ENCODE measurements at places on chromosomes 1 and 21.

DNA sequence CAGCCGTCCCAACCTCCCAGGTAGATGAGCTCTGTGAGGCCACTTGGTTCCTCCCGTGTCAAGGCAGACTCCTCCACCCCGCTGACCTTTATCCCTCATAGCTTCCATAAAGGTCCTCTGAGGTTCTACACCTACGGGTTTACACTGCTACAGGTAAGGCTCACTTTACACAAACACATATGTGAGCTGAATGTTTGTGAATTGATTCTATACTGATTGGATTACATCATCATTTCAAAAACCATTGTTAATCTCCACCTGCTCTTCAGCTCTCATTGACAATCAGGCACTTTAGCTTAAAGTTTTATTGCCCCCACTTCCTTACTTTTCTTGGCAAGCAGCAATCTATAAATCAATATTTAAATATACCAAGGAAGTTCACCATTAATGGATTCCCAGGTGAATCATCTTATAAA lies 12.8 kb upstream of the RGS16 start:
- no peak for DNase-seq

DNA sequence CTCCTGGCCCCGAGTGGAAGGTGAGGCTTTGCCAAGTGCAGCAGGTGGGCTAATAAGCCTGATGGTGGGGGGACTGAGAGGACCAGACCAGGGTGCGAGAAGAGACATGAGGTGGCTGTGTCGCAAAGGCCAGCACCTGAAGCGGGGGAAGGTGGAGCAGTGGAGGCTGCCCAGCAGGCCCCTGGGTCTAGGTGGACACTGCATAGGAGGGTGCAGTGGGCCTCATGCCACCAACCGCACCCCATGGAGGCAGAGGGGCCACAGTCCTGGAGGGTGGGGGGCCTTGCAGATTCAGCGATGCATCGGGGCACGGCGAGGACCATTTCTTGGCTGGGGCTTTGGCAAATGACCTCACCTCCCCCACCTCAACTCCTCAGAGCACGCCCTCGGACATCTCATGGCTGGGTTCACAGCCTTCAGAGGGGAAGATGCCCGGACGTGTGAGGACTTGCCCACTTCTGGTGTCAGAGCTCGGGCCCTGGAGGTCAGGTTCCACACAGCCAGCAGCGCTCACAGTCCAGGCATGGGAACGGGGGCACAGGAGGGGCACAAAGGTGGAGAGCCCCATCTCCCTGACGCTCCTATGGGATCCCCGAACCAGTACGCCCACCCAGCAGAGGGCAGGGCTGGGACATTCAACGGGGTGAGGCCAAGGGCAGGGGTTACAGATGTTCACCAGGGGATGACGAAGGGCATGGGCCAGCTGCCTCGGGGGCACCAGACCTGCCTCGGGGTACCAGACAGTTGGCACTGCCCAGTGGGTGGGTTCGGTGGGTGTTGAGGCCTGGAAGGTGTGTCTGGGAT lies 35.4 kb downstream of the UBE2G2 start:
- DNase-seq = no peak

DNA sequence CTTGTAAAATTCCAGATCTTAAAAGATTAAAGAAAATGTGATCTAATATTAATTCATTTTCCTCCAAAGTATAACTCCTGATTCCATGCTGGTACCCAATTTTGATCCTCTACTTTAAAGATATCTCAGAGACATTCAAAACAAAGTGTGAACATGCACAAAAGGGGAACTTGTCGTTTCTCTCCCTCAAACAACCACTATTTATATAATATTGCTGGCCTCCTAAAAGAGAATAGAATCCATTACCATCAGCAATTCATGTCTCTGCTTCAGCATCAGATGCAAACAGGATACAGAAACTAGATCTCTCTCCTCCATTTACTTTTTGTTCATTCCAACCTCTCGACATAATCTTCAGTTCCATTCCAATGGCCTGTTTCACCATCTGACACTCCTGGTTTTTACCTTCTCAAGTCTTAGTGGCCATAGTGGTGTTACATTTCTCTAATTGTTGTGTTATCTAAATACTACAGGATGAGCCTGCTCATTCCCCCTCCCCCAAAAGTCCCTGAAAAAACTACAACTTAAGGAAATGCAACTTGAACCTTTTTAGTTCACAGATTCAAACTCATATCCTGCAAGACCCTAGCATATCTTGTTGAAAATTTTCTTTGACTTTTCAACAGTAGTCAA lies 4.1 kb downstream of the NRIP1 start:
- no peak for DNase-seq

GRCh38 chr1:106189780-106190179 lies 866.7 kb upstream of the PRMT6 start:
- no peak for DNase-seq

DNA sequence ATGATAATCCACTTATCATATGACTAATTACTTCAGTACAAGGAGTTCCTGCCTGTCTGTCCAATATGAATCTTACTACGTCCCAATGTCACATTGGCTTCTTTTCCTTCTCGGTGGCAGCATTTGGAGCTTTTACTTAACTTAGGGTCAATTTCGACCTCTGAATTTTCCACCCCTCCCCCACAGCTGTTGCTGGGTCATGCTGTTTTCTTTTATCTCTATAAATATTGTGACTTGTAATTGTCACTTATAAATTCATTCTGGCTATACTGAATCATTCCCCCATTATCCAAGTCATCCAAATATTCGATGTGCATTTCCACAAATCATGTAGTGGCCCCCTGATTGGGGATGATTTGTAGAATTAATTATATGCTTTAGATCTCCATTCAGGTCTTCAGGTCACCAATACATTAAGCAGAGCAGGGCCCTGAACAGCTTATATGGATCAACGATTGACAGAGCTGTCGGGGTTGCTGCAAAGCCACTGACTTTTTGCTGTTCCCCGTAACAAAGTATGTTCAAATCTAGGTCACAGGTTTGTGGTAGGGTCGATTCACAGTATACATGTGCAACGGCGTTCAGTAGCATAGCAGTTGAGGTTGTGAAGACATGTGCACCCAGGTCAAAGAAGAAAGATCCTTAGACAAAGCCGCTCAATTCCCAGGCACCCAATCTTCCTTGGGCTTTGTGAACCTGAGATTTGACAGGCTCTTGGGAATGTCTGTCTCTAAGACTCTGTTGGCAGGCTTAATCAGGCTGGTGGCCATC lies 18.3 kb upstream of the RNU1-4 start:
- DNase-seq = no peak

DNA sequence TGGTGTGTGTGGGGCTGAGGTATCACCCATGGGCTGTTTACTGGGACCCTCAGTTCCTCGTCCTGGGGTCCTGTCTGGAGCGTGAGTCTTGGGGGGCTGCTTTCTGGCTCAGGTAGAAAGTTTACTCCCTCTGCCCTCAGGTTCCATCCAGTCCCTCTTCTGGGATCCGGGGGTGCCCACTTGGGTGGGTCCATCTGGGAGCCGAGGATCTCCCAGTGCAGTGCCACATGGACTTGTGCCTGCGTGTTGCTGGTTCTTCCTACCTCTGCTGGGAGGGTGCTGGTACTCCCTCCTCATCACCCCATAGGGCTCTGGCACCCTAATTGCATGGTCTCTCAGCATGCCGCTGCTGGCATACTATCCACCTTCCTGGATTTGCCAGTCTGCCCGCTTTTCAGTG lies 14.0 kb downstream of the SNAP47 start:
- DNase-seq = no peak

DNA sequence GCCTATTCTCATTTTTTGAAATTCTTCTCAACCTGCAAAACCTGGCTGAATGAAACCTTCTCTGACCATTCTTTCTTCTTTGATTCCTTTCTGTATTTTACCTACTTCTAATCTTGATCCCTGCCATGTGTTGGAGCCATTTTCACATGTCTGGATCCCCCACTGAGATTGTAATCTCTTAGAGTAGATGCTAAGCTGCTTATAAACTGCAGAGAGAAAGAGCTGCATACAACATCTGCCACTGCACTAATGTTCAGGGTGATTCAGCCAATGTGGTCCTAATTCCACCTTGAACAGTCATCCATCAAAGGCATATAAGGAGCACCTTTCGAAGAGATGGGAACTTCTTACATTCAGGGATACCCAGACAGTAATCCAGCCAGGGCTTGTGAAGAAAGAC lies 16.2 kb upstream of the DAB1 start:
- DNase-seq = no peak

- no peak for DNase-seq
Measured at GRCh38 chr1:168565825-168566224, 10.6 kb upstream of the XCL1 start.

- DNase-seq = no peak
Measured at GRCh38 chr1:183916574-183916973, 111.7 kb downstream of the RGL1 start.

- no peak for DNase-seq
Measured at GRCh38 chr1:205304695-205305070, 16.9 kb downstream of the NUAK2 start.

- no peak for DNase-seq
Measured at GRCh38 chr1:208848854-208849253, 604.7 kb upstream of the PLXNA2 start.

DNA sequence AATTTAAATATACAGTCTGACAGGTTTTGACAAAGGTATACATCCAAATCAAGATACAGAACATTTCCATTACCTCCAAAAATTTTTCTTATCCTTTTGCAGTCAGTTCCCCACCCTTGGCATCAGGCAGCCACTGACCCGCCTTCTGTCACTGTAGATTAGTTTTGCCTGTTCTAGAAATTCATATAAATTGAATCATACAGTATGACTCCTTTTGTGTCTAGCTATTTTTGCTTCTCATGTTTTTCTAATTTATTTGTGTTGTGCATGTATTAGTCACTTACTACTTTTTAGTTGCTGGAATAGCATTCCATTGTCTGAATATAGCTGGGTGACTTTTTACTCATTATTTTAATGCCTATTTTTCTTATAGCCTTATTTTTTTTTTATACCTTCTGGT lies 3.8 kb downstream of the UTP25 start:
- no peak for DNase-seq

DNA sequence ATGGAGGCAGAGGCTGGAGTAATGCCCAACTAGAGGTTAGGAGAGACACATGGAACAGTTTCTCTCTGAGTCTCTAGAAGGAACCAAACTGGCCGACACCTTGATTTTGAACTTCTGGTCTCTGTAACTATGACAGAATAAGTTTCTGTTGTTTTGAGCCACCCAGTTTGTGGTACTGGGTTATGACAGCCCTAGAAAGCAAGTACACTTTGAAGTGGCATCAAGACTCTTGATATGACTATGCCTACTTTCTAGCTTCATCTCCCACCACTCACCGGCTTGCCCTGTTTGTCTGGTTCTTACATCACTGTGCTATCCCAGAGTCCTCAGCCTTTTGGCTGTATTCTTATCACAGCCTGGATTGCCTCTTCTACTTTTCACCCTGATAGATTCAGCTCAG lies 230.3 kb upstream of the USP24 start:
- no peak for DNase-seq

DNA sequence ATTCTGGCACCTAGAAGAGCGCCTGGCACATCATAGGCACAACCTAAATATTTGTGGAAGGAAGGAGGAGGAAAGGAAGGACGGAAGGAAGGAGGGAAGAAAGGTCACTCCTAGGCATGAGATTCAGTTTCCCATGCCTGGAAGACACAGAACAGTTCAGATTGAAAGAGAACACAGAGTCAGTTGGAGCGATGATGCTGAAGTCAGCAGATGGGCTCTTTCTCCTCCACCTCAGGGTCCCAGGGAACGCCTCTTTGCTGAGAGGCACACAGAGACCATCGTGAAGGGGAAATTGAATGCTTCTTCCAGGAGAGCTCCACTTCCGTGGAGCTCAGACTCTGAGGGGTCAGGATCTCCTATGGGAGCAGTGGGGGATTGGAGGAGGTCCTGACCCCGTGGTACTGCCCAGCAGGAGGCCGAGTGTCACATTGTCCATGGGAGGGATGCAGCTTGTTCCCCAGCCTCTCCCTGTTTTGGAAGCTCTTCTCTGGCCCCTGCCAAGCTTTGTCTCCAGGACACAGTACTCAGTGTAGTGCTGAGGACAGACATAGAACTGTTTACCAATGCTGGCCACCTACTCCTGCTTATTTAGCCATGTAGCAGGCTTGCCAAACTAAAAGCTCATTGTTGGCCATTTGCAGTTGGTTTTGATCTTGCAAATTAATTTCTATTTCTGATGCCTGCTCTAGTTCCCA lies 2.4 kb downstream of the MYBPHL start:
- DNase-seq = no peak

DNA sequence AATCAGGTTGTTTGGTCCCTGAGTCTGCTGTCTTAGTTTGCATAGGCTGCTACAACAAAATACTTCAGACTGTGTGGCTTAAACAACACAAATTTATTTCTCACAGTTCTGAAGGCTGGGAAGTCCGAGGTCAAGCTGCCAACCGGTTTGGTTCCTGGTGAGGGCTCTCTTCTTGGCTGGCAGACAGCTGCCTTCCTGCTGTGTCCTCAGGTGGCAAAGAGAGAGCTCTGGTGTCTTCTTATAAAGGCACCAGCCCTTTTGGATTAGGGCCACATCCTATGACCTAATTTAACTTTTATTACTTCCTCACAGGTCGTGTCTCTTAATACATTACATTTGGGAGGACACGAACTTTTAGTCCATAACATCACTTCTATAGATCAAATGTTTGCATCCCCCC lies 89.6 kb upstream of the CD34 start:
- DNase-seq = no peak

GRCh38 chr1:100506217-100506616 lies 31.7 kb upstream of the GPR88 start:
- no peak for DNase-seq

DNA sequence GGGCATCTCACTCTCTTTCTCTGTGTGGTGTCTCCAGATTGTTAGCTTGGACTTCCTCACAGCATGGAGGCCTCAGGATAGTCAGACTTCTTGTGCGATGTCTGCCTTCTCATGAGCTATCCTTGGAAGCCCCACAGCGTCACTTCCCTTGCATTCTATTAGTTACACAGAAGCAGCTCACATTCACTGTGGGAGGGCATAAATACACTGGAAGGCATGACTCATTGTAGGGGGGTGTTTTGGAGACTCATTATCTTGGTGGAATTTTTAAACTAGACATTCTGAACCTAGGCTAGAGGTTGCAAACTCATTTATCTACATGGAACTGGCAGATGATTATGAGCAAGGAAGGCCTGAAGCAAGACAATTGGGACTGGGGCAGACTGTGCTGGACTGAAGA lies 21.4 kb upstream of the FASLG start:
- no peak for DNase-seq

DNA sequence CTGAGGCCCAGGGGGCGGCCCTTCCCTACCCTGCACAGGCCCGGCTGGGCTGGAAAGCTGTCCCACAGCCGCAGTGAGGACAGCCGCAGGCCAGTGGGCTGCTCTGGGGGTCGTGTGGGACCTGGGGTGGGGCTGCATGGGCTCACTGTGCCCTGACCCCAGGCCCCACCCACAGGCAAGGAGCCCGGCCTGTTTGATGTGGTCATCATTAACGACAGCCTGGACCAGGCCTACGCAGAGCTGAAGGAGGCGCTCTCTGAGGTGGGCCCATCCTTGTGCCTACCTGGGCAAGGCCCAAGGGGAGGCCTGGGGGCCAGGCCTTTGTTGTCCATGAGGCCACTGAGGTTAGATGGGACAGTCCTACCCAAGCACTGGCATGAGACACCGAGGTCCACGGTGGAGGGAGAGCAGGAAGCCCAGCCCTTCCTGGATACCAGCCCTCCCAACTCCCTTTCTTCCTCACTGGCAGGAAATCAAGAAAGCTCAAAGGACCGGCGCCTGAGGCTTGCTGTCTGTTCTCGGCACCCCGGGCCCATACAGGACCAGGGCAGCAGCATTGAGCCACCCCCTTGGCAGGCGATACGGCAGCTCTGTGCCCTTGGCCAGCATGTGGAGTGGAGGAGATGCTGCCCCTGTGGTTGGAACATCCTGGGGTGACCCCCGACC lies 1.4 kb upstream of the GJC2 start:
- no peak for DNase-seq
